ENCODE measurements at places on chromosomes 1 and 21. TPM values are rescaled to one million over a fixed set of nuclear protein-coding genes. Genes with fewer than 3 reads are reported as not detected.
A peak's percentile ranks its signal among the peaks of the same experiment; 100 is the strongest.

DNA sequence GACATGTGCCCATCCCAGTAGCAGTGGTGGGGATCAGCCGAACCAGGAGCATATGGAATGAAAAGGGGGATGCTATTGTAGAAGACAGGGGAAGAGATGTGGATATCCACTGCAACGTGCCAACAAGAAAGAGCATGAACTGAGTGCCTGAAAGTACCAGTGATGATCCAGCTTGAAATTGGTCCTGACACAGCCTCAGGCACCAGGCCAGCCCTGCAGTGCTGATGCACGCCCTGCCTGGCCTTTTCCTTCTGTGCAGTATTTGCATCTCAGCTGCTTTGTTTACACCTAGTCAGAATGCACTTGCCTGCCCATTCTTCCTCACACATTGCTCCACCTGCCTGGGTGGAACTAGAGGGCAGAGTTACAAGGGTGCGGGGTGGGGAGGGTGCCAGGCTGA is 50.3 kb upstream of the ARTN start:
- DNase-seq = no peak

DNA sequence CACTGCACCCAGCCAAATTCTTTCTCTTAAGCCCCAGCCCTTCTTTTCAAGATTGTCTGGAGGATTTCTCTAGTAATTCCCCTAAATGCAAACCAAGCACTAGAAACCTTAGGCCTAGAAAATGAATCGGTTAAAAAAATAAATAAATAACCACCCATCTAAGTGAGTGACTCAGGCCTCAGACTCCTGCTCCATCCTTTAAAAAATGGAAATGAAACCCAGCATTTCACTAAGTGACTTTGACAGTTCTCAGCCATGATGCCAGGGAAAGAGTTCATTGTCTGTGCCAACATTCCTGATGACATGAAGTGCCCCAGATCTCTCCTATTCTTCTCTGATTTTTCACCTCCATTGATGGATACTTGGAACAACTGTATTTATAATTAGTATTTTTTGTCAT is 415.2 kb upstream of the DAB1 start:
- no peak for DNase-seq

DNA sequence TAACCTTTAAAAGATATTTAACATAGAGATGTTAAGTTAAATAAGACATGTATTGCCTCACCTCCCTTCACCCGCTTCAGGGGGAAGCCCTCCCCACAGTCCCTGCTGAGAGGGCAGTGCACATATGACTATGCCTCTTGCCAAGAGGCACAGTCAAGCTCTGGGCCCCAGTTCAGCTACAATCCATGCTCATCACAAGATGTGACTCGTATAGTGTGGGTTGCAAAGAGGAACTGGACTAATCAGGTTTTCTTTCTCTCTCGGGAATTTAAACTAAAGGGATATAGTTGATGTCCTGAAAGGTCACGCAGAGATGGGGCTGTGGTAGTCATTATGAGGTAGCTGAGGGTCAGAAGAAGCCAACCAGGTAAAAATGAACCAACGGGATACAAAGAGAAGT is 35.6 kb downstream of the LYST start:
- DNase-seq = no peak

DNA sequence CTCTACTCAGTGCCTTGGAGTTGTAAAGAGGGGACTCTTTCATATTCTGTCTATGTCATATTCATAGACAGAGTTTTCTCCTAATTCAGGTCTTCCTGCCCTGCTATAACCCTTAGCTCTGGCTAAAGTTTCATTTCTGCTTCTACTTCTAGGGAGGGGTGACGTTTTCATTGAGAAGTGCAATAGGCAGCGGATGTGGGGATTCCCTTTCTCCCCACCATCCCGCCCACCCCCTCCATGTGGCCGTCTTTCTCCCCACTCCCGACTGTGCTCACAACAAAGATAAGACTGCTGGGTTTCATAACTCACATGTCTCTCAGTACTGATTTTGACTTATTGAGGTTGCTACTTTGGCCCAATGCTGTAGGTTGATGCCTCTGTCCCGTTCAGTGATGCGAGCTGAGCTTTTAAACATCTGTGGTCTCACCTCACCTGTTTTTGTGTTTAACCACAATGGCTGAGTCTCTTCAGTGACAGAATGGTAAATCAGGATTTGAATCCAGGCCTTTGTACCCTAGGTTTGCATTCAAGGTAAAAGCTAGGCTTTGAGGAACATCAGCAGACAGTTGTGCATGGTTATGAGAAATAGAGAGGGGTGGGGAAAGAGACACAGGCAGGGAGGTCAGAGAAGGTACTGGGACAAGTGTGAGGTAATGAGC is 7.8 kb upstream of the KIF14 start:
- no peak for DNase-seq

DNA sequence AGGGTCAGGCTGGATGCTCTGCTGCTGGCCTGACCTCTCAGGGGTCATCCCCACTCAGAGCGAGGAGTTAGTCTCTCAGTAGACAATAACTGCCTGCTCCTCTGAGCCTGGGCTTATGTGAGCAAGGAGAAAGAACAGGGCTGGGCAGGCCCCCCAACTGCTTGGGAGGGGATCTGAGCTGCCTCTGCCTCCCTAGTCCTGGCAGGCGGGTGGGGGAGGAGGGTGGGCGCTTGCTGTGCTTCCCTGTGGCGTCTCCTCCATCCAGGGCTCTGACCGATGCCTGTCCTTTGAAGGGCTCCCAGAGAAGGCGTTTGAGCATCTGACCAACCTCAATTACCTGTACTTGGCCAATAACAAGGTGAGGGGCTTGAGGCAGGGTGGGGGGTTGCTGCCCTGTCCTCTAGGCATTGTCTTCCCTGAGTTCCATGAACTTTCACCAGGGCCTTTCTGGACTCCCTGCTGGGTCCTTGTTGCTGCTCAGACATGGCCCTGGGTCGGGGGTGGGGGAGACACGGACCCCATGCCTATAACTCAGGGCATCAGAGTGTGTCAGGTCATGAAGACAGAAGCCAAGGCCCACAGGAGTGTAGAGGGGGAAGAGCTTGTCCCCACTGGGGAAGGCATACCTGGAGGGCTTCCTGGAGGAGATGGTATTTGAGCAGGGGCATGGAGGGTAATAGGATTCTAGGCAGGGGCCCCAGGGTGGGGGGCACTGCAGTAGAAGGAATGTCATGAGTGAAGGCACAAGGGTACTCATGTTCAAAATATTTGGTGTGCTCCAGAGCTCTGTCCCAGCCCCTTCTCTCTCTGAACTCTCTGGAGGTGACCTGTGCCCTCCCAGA is 12.5 kb downstream of the PODN start:
- no peak for DNase-seq

DNA sequence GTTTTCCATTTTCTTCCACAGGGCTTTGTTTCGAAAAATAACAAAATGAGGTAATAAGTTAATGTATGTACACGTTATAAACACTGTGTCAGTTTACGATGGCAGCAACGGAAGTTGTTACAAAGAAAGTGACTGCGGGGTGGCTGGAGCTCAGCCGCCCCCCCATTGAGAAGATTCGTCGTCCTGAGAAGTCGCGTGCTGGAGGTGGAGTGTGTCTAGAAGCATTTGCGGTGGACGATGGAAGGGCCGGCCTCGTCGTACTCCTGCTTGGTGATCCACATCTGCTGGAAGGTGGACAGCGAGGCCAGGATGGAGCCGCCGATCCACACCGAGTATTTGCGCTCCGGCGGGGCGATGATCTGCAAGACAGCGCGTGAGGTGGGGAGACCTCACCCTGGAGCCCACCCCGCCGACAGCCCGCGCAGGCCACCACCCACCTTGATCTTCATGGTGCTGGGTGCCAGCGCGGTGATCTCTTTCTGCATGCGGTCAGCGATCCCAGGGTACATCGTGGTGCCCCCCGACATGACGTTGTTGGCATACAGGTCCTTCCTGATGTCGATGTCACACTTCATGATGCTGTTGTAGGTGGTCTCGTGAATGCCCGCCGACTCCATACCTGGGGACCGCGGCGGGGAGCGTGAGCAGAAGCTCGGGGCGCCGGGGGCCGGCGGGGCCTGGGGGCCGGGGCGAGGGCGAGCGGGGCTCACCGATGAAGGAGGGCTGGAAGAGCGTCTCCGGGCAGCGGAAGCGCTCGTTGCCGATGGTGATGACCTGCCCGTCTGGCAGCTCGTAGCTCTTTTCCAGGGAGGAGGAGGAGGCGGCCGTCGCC is 2.4 kb downstream of the ACTA1 start:
- DNase-seq = no peak

- no peak for DNase-seq
These were observed 6.3 kb downstream of the ERG start for GRCh38 chr21:38492007-38492406.

DNA sequence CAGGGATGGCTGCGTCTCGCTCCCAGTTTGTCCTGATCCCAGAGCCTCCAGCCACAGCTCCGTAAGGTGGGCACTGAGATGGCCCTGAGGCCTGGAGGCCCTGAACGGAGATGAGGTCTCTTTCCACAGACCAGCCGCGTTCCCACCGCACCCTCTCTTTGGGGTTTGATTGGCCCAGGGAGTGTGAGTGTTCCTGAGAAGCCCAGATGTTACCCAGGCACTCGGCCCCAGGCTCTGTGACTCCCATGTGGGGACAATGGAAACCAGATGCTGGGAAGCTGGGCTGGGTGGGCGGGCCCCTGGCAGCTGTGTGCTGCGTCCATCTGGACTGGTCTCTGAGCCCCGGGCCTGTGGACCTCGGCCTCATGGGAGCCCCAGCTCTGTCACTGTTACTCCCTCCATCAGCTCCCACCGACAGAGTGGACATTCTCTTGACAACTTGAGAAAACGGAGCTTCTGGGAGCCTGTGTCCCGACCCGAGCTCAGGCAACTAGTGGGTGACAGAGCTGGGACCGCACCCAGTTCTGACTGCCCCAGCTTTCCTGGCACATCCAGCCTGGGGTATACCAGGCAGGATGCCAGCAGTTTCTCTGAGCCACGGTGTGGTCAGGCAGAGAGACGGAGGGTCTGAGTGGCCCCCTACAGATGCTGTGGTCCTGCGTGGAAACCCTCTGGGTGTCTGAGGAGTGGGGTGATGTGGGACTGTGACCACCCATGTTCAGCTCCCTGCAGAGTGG is 9.8 kb upstream of the COL6A1 start:
- DNase-seq = peak; percentile 78

DNA sequence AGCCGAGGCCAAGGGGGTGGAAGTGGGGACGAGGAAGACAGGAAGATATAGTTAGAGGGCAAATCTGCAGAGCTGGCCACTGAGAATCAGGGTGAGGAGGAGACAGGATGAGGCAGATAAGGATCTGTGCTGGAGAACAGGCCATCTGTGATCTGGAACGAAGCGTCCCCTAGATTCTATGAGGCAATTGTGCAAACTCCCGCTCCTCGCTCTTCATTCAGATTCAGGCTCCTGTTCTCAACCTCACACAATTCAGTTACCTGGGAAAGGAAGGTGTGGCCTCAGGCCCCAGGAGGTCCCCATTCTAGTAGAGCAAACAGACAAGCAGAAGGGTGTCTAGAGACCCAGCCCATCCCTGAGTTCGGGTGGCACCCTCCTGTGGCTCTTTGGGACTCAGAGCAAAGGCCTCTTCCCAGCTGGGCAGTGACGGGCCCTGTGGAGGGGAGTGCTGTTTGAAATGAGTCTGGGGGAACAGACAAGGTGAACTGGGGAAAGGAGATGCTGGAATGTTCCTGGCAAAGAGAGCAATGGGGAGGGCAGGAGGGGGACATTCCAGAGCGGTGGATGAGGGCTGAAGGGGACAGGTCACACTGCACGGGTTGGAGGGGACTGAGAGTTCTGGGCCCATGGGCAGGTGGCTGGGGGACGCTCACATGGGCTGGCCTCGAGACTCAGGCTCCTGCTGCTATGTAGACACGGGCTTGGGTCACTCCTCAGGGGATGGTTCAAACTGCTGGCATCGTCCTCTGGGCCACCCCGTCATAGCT is 39.9 kb upstream of the AJAP1 start:
- no peak for DNase-seq

The CYP4A22 gene
- total RNA-seq = not detected

The PRELP gene
- not detected for total RNA-seq

The SLC45A1 gene
- 0.28 TPM for total RNA-seq

The CD1E gene
- total RNA-seq = not detected

Data from cardiac muscle cell (in vitro differentiated cells and primary cell).